ENCODE measurements at places on chromosomes 3 and 15. TPM values are rescaled to one million over a fixed set of nuclear protein-coding genes. Genes with fewer than 3 reads are reported as not detected.

DNA sequence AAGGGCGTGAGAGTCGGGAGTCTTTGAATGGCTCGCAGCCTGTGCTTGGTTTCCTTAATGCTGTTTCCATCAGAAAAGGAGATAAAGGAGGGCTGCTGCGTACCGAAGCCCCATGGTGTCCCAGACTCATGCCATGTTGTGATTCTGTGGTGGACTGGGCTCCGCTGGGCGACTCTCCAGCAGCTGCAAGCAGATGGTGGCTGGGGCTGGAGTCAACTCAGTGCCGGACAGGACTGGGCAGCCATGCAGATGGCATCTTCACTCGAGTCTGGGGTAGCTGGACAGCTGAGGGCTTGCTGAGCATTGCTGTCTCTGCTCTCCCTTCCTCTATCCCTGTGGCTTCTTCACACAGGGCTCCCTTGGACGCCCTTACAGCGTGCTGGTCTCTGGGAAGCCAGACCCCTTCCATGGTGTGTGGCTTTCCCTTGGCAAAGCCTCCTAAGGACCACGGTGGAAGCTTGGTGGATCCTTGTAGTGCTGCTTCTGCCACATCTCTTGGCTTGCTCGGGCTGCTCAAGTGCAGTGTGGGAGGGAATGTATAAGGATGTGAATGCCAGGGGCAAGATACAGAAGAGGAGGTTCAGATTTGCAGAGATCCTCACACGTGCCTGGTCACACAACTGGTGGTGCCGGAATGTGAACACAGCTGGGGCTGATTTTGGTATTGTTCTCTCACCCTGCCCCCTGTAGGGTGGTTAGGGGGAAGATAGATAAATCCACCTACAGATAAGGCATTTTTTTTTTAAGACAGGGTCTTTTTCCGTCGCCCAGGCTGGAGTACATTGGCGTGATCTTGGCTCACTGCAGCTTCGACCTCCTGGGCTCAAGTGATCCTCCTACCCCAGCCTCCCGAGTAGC is 9.0 kb downstream of the NIPA1 start:
- DNase-seq = no peak

DNA sequence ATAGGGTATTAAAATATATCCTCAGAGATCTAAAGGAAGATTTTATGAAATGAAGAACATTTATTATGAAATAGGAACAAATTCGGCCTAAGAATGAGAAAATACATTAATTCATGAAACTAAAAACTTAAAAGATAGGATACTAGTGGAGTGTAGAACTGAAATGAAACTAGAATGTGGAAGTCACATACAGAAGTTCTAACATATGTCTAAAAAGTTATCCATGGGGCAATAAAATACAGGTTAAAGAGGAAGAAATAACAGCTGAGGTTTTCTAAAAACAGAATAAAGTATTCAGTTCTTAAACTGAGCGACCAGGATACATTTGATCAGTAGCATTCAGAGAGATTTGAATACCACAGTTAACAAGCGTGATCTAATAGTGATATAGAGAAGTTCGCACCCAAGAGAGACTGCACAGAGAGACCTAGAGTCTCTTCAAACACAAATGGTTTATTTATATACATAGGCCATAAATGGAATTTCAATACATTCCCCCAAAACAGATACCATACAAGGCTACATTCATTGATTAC is 85.9 kb downstream of the FEZF2 start:
- DNase-seq = no peak

DNA sequence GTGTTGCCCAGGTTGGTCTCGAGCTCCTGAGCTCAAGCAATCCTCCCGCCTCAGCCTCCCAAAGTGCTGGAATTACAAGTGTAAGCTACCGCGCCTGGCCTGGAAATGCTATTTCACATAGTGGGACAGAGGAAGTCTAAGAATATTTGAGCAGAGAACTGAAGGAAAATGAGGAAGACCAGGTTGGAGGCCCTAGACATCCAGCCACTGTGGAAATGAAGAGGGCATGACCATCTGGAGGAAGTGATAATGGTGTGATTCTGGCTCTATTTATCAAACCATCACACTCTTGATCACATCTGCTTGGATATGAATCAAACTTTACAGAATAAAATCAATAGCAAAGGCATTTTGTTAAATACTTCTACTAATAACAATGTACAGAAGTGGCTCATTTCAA is 65.9 kb upstream of the ARHGEF3 start:
- no peak for DNase-seq

Gene LARP6
- total RNA-seq = 20.5 TPM

Gene TRIP4
- total RNA-seq = 19.4 TPM
